ENCODE measurements at places on chromosomes 16 and 17.

GRCh38 chr17:63095459-63095858, 129.4 kb downstream of the TANC2 start:
- no peak for DNase-seq

- DNase-seq, result no peak
These were observed 215.9 kb downstream of the RPTOR start for GRCh38 chr17:80760511-80760911.

GRCh38 chr16:58096249-58096648, 32.9 kb downstream of the CFAP20 start:
- no peak for DNase-seq

GRCh38 chr17:48556576-48557401, 11.9 kb upstream of the HOXB2 start:
- no peak for DNase-seq

DNA sequence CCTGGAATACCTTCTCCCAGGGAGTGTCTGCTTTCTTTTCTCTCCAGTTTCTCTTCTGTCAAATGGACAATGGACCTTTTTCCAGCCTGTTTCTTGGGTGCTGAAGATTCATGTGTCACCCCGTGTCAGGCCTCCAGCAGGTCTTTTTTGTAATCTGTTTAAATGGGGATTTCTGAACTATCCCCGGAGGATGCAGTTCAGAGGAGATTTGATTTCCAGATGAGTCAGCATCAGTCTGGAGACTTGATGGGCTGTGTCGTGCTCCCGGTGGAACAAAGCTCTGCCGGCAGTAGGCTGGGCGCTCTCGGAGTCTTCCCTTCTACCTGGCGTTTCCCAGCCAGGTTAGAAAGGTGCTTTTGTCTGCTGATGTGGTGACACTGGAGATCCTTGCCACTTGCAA, 440.6 kb downstream of the HS3ST3B1 start:
- DNase-seq, result no peak
